ENCODE measurements at places on chromosomes 13 and 19. TPM values are rescaled to one million over a fixed set of nuclear protein-coding genes. Genes with fewer than 3 reads are reported as not detected.

DNA sequence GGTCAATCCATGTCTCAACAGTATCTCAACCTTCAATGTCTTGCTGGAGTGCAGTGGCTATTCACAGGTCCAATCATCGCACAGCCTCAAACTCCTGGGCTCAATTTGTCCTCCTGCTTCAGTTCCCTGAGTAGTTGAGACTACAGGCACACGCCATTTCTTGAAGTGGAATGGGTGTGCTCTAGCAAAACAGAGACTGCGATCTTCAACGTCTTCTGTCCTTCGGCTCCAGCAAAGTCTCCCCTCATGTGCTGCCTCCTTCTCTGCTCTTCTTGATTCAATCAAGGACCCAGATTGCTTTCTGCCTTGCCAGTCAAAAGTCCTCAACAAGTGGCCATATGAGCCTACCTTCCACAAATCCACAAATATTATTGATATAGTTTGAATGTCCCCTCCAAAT, 466.7 kb upstream of the MIR17HG start:
- DNase-seq: no peak

DNA sequence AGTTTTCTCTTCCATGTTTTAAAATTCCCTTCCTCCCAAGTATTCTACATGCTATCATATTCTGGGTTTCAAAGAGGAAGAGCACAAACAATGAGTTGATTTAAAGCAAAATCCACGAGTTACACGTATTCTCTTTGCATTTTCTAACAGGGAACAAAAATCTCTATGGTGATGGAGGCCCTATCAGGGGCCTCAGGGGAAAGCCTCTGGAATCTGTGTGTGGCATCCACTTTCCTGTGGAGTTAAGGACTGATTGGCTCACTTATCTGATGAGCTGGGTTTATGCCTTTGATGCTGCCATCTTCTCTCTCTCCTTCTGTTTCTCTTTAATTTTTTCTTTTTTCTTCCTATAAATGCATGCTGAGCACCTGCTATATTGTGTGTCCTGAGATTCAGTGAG, 14.8 kb downstream of the OLFM4 start:
- DNase-seq: no peak

DNA sequence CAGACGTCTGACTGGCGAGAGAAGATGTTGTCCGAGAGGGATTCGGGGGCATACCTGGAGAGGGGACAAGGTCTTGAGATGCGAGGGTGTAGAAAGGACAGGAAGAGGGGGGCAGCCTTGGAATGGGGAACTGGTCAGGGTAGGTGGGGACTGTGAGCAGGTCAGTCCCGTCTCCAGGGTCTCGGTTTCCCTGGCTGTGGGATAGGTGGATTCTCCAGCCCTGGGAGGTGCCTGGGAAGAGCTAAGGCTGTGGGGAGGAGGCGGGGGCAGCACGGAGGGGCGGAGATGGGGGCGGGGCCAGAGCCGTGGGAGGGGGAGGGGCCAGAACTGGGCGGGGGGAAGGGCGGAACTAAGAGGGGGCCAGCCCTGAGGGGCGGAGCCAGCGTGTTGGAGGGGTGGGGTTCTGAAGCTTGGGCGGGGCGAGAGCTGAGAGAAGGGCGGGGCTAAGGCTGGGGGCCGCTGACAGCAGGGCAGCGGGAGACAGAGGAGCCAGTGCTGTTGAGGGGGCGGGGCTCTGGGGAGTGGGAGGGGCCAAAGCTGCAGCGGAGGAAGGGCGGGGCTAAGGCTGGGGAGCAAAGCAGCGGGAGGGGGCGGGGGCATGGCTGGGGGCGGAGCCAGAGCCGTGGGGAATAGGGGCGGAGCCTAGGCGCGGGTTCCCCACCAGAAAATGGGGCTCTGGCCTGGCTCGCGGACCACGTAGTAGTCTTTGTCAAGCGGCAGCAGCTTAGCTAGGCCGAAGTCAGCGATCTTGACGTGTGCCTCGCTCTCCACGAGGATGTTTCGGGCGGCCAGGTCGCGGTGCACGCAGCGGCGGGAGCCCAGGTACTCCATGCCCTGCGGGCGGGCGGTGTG, 9.5 kb upstream of the INSL3 start:
- no peak for DNase-seq

- DNase-seq: no peak
Observed at GRCh38 chr19:4730740-4731171, 7.1 kb upstream of the DPP9 start.

DNA sequence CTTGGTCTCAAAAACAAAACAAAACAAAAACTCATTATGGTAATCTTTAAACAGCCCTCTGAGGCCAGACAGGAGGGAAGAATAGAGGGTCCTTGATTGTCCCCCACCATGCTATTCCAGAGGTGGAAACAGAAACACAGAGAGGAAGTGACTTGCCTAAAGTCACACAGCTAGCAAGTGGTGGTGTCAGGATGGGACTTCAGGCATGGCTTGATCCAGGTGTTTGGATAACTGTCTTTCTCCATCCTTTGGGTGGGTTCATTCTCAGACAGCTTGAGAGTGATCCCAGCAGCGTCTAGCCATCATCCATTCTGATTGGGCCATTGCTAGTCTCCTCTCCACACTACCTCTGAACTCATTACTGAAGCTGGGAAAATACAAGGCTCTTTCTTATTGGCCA, 12.5 kb downstream of the COLGALT1 start:
- DNase-seq: no peak

The PBX4 gene
- polyA plus RNA-seq: 3.9 TPM

Measured in right renal pelvis (tissue), 4 donors.